NCI-H510A (cell line): ENCODE measurements at places on chromosomes 5 and 9.
A peak's percentile ranks its signal among the peaks of the same experiment; 100 is the strongest.

GRCh38 chr5:142400415-142400814, 75.6 kb upstream of the SPRY4 start:
- no peak for DNase-seq

- DNase-seq = no peak
These were observed 19.9 kb downstream of the DNM1 start for GRCh38 chr9:128222880-128223670.

DNA sequence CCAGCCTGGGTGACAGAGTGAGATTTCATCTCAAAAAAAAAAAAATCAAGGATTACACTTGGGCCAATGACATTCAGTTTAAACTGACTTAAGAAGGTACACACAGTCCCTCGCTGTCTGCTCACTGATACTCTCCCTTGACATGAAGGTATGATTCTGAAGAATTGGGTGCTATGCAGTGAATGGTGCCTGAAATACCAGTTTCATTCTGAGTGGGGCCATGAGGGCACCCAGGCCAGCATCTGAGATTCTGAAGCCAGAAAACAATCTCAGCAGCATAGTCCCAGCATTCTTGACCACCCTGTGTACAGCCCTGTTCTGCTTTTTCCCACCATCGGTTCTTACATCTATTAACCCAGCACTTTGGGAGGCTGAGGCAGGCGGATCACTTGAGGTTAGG, 7.8 kb upstream of the ZNF354B start:
- no peak for DNase-seq

- DNase-seq = no peak
These were observed 355.4 kb upstream of the SLC24A2 start for GRCh38 chr9:20144197-20144596.

- DNase-seq = no peak
These were observed 9.7 kb upstream of the OBP2A start for GRCh38 chr9:135536216-135536615.

DNA sequence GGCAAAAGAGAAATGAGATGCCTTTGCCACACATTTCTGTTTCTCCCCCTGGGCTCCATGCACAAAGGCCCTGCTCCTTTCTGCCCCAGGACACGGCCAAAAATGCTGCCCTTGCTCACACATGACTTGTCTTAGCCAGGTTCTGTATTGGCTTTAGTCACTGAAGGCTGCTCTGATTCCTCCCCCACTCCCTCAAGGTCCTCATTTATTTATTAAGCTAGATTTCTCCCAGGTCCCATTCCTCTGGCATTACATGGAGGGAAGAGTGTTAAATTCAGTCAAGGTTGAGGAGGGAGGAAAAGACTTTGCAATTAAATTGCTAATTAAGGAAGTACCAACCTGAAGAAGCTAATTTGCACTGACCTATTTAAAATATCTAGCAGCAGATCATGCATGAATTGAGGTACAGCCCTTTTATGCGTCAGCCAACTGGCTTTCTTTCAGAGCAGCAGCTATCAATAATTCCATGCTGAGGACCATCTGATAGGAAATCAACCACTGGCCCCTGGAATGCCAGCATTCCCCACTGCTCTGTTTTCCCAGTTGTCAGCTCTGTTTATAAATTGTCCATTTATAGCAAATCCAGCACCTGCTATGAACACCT, 81.2 kb upstream of the MAP3K1 start:
- DNase-seq = no peak

- DNase-seq = no peak
These were observed 138.7 kb upstream of the PITX1 start for GRCh38 chr5:135172718-135173117.

GRCh38 chr9:36322462-36322861, 64.2 kb upstream of the GNE start:
- no peak for DNase-seq

- DNase-seq = peak; percentile 40
These were observed 79.3 kb downstream of the SLC28A3 start for GRCh38 chr9:84261070-84261746.

GRCh38 chr5:83281658-83282057, 189.9 kb upstream of the VCAN start:
- no peak for DNase-seq

- no peak for DNase-seq
These were observed 60.3 kb upstream of the DAB2 start for GRCh38 chr5:39485079-39485478.

DNA sequence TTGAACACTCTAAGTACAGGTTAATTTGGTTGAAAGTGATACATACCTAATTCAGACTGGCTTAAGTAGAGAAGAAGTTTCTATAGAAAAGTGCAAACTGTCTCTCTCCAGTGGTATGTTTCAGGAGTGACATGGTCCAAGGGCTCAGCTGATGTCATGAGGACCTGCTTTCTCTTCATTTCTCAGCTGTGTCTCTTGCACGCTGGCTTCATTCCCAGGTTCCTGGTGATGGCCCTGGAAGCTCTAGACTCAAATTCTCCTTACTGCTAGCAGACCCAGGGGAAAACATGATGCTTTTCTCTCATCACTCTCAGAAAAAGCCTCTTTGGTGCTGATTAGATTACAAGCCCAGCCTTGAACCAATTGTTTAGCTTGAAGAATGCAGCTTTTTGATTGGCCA, 211.9 kb upstream of the CLINT1 start:
- DNase-seq = no peak

GRCh38 chr5:138649316-138649720, 74.1 kb upstream of the HSPA9 start:
- DNase-seq = no peak

DNA sequence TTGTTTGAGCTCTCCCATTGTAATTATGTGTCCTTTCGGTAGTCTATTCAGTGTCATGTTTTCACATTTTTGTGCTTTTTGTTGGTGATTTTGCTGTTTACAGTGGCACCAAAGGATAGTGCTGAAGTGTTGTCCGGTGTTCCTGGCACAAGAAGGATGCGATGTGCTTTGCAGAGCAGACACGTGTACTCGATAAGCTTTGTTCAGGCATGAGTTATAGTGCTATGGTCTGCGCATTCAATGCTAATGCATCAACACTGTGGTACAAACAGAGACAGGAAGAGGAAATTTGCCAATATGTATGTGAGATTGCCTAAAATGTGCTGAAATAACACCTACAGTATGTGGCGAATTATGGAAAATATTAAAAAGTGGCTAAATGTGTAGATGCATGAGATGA, 913.4 kb upstream of the ACO1 start:
- no peak for DNase-seq

DNA sequence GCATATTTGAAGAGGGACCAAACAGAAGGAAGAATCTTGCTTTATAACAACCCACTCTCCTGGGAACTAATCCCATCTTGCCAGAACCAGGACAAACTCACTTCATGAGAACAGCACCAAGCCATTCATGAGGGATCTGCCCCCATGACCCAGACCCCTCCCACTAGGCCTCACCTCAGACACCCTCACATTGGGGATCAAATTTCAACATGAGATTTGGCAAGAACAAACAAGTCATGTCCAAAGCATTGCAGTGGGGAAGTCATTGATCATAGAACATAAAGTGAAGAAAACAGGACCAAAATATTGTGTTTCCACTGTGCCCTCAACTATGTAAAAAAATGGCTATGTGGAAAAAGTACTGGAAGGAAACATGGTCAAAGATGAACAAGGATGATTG, 43.9 kb downstream of the MAP1B start:
- no peak for DNase-seq

GRCh38 chr9:18393340-18394130, 80.4 kb upstream of the ADAMTSL1 start:
- DNase-seq = peak; percentile 71

DNA sequence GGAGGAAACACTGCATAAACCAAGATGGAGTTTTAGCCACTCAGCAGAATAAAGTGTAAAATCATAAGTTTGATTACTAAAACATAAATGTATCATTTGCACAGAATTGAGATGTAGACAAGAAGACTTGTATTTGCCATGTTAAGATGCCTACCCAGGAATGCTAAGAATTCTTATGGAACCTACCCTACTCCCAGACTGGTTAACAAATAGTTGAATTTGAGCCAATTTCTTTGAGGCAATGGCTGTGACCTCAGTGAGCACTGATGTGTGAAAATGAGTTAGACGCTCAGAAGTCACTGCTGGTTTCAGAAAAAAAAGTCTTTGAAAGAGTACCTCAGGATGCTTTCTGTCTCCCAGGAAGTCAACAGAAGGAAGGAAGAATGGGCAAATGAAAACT, 95.6 kb downstream of the ESM1 start:
- no peak for DNase-seq

GRCh38 chr5:1873243-1873959, 9.3 kb downstream of the IRX4 start:
- DNase-seq = no peak

GRCh38 chr9:120950421-120951388, 24.1 kb upstream of the TRAF1 start:
- no peak for DNase-seq

- DNase-seq = no peak
These were observed 133.1 kb downstream of the GABBR2 start for GRCh38 chr9:98575379-98576346.

GRCh38 chr5:142654578-142655058, 31.3 kb downstream of the FGF1 start:
- DNase-seq = no peak

GRCh38 chr9:14909181-14909580, 1.0 kb downstream of the FREM1 start:
- no peak for DNase-seq

- DNase-seq = no peak
These were observed 3.4 kb upstream of the GCNT4 start for GRCh38 chr5:75055727-75056144.

DNA sequence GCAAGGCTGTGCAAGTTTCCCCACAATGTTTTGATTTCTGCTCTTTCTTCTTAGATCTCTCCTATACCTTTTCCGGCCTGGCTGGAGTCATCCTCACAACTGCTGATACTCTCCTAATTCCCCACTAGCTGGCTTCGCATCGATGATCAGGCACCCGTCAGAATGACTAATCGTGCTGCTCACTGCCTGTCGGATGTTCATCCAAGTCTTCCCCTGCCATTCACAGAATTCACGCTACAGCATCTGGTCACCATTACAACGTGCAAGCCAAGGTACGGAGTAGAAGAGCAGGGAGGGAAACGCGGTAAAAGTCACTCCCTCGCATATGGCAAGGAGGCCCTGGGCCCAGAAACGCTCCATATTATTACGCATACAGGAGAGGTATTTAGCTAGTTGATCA, 35.1 kb downstream of the CDH10 start:
- no peak for DNase-seq

DNA sequence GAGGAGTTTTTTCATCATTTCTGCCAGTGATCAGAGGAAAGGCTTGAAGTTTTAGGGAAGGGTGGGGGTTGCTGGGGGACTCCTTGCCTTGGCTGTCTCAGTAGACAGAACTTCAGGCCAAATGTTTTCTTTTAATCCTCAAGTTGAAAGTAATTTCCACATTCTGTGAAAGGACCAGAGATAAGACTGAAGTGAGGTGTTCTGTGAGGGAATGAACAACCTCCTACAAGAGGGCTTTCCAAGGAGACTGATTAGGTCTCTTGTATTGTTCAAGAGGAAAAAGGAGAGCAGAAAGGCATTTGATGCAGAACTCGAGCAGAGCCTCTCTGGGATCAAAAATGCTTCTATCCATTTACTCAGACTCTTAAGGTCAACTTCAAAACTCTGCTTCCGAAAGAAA, 282.1 kb upstream of the ATP10B start:
- DNase-seq = no peak

DNA sequence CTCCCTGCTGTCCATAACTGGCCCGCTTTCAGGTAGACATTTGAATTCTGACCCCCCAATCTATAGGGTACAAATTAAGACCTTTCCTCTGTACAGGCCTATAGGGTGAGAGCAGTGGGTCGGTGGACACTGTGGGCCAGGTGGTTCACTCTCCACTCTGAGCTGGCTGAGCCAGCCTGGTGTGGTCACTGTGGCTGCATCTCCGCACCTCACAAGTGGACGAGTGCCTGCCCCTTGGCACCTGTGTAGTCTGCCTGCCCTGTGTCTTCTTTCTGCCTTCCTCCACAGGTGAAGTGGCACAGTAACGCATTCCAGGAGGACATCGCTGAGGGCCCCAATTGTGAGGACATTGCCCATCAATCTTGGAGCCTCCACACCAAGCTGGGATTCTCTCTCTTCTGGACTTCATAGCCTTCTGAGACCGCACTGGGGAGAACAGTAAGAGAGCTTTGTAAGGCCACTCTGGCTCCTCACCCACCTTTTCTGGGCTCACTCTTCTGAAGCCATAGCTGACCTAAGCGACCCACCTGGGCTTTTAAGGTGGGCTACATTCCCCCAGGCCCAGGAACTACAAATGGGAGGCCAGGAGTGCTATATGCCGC, 33.5 kb upstream of the JADE2 start:
- no peak for DNase-seq

DNA sequence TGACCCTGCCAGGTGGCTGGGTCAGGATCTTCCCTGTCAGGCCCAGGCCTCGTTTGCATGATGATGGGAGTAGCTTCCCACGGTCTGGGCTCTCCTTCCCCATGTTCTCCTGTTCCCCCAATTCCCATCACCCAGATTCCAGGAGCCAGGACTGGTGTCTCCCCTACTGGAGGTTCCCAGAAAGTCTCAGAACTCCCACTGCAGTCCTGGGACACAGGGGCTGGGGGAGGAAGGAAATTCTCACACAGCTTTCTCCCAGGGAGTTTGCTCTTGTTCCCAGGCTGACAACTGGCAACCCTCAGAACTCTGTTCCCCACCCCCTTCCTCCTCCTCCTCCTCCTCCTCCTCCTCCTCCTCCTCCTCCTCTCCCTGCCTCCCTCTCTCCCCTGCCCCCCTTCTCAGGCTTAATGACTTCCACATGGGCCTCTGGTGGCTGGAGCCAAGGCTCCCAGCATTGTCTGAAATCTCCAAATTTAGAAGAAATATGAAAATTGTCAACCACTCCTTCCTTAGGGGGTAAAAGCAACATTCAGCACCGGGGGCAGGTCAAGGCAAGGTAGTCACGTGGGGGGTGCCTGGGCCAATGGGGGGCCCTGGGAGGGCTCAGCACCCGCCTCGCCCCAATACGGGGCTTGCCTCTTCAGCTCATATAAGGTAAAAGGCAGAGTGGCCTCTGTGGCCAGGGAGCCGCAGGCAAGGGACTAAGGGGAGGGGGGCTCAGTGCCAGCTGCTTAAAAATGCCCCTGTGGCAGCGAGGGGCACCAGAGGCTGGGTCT, 27.3 kb upstream of the IL17B start:
- no peak for DNase-seq

- DNase-seq = no peak
These were observed 37.3 kb upstream of the FYB1 start for GRCh38 chr5:39256477-39257235.

DNA sequence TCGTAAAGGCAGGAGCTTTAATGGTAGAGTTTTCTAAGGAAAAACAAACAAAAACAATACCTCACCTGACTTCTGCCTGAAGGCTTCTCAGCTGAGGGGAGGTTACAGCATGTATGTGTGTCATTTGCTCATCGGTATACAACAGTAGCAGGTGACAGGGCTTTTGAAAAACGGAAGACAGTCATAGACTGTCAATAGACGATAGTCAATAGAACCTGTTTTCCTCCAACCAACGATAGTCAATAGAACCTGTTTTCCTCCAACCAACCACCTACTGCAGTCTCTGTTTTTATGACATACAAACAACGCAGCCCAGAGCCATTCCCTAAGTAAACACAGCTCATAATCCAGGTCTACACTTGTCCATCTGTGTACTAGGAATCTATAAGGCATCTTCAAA, 74.6 kb downstream of the RETREG1 start:
- peak; percentile 11 for DNase-seq

- no peak for DNase-seq
These were observed 132.9 kb downstream of the TRPM3 start for GRCh38 chr9:70988551-70988950.

- no peak for DNase-seq
These were observed 68.8 kb upstream of the DAB2IP start for GRCh38 chr9:121582641-121583040.
